AG09319 (cell line): ENCODE measurements at places on chromosomes 13 and 19.

DNA sequence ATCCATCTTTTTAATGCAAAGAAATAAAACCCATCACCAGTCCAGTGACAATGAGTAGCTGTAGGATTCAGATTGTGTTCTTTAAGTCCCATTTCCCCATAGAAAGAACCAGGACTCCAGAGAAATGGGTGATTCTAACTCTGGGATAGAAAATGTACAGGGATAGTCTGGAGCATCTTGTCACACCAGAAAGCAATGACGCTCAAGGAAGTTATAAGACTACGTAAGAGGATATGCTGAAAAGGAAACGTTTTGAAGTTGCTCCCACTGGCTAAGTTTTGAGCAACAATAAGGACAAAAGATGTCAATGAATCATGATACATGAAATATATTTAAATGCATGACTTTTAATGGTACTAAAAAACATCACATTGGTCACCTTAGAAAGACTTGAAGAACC lies 360.1 kb downstream of the DLEU7 start:
- no peak for DNase-seq

DNA sequence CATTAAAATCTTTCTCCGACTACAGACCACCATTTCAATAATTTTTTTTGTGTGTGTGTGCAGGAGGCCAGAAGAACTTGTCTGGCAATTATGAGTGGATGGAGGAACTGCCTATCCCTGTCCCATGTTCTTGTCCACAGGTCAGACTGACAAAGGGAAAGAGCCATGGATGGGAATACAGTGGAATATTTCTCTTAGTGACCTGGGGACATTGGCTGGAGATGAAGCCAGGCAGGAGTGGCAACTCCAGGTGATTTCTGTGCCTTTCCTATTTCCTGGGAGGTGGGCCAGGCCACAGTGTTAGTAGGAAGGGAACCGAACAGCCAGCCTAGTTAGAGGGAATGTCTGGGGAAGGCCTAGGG lies 3.7 kb downstream of the PSG9 start:
- DNase-seq, result no peak

- no peak for DNase-seq
Observed at GRCh38 chr13:79492313-79492798, 11.4 kb downstream of the NDFIP2 start.

GRCh38 chr19:55319785-55320184 lies 5.4 kb downstream of the TMEM150B start:
- no peak for DNase-seq

- DNase-seq, result no peak
Observed at GRCh38 chr13:68806125-68806524, 1301.5 kb upstream of the ATXN8OS start.
